ENCODE measurements at places on chromosomes 12 and 14. TPM values are rescaled to one million over a fixed set of nuclear protein-coding genes. Genes with fewer than 3 reads are reported as not detected.

Gene HAL
- 0.17 TPM for total RNA-seq

GRCh38 chr12:82972624-82973023 is 285.9 kb downstream of the TMTC2 start:
- H3K4me1 ChIP-seq = no peaks in the 10 kb centered on the region
- H3K4me3 ChIP-seq = no peak overlapping the region
- no peak overlapping the region for H3K27ac ChIP-seq
- H3K36me3 ChIP-seq = no peaks in the 10 kb centered on the region

Gene AHNAK2
- 2.0 TPM for total RNA-seq

DNA sequence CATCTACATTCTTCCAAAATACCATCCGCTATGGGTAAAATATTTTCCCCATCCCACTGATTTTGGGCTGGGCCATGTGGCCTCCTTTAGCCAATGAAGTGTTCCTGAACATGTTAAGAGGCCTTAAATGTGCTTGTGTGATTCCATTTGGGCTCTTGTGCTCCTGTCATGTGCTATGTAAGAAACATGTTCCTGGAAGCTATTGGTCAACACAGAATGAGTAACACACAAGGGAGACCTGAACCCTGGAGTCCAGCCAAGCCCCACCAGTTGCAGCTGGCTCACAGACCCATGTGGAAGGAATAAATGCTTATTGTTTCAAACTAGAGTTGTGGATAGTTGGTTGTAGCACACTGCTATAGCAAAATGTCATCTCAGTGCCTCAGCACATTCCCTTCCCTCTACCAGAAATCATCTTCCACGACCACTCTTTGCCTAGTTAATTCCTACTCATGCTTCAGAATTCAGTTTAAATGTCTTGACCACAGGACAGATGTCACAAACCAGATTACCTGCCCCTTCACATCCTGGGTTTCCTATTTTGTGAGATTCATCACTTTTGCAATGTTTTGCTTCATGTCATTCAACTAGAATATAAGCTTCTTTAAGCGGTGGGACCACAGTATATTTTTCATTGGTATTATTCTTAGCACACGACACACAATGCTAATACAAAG is 217.3 kb upstream of the EEA1 start:
- no peaks in the 10 kb centered on the region for H3K27me3 ChIP-seq
- no peaks in the 10 kb centered on the region for H3K4me1 ChIP-seq
- no peaks in the 10 kb centered on the region for H3K36me3 ChIP-seq
- no peak overlapping the region for H3K4me3 ChIP-seq

Gene PLD4
- total RNA-seq = 0.04 TPM

GRCh38 chr14:101359221-101360053 is 201.9 kb upstream of the DIO3 start:
- no peak overlapping the region for H3K4me3 ChIP-seq
- H3K36me3 ChIP-seq = no peaks in the 10 kb centered on the region
- no peaks in the 10 kb centered on the region for H3K27me3 ChIP-seq
- H3K27ac ChIP-seq = no peak overlapping the region

DNA sequence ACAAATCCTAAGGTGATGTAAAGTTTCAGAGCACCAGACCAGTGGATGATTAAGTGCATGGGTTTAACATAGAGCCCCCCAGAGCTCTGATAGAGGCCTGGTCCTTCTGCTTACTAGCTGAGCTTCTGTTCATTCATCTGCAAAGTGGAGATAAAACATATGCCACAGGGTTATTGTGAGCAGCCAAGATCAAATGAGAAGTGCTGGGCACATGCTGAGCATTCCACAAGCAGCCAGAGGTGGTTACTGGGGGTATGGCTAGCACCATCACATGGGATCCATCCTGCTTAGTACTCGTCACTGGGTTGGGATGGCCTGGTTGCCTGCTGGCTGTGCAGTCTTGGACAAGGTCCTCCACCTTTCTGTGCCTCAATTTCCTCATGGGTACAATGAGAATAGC is 18.0 kb upstream of the SMUG1 start:
- H3K36me3 ChIP-seq = no peaks in the 10 kb centered on the region
- no peak overlapping the region for H3K27ac ChIP-seq
- peaks cover 36% of the 10 kb centered on the region for H3K27me3 ChIP-seq
- no peak for DNase-seq

Gene MGAT2
- total RNA-seq = 23.7 TPM

DNA sequence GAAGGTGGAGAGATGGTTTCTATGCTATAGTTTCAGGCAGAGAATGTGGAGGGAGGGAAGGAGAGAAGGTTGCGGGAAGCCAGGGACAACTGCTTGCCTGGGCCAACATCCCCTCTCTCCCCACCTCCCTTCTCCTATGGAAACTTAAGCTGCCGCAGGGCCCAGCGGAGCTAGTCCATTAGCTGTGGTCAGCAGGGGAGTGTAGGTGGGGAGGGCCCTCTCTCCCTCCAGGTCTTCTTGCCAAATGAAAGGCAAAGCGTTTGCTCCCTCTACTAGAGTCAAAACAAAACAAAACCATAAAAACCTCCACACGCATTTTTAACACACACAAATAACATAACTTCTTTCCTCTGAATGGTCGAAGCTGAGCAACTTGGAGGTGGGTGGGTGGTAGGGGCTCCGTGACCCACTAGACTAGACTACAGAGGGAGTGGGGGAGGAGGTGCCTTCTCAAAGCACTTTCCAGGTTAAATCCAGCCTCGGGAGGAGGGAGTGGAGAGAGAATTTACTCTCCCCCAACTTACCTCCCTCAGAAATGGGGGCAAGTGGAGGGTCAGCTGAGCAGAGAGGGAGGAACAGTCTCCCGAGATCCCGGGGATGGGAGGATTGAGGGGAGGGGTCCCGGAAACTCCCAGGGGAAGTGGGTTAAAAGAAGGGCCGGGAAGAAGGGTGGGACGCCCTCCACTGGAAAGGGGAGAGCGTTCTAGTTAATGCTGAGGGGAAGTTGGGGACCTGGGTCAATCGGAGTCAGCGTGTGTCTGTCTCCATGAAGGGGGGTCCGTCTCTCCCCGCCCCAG is 4.6 kb upstream of the CACNB3 start:
- peaks cover 35% of the 10 kb centered on the region for H3K27me3 ChIP-seq
- H3K4me1 ChIP-seq = peaks cover 21% of the 10 kb centered on the region
- H3K4me3 ChIP-seq = peak overlapping the region; percentile 59
- peak; percentile 82 for DNase-seq
- no peaks in the 10 kb centered on the region for H3K36me3 ChIP-seq

DNA sequence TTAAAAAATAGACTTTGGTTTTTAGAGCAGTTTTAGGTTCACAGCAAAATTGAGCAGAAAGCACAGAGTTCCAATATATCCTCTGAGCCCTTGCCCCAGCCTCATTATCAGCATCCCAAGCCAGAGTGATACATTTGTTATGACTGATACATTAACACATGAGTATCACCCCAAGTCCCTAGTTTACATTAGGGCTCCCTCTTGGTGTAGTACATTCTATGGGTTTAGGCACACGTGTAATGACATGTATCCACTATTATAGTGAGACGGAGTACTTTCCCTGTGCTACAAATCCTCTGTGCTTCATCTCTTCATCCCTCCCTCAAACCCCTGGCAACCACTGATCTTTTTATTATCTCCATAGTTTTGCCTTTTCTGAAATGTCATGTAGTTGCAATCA is 22.5 kb upstream of the GSG1 start:
- H3K4me1 ChIP-seq = peaks cover 2% of the 10 kb centered on the region
- no peak overlapping the region for H3K4me3 ChIP-seq
- no peaks in the 10 kb centered on the region for H3K27me3 ChIP-seq
- no peak for DNase-seq

DNA sequence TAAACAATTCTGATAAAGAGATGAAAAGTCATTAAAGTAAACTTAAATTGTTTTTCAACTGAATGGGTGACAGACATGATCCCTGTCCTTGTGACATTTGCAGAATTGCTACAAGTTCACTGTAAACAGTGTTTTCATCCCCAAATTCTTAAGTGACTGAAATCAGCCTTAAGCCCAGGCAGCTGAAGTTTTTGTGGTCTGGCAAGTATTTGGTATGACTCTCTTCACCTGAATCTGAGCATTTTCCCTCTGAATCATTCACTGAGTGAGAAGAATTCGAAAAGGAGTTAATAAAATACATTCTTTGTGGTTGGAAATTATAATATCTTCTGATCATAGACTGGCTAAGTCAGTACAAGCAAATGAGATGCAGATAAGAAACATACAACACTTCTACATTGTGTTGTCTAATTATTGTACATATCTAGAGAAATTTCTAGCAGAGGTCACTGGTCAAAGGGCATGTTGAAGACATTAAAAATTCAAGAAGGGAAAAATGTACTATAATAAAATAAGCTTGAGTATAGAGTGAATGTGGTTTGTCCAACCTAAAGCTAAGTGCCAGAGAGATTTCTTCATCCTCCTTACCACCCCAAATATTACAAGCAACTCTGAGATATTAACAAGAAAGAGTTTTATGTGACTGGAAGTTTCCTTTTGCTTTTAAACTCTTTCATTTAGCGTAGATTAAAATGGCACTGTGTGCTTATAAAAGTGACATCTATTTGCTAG is 177.8 kb upstream of the DIO2 start:
- H3K36me3 ChIP-seq = no peaks in the 10 kb centered on the region
- no peaks in the 10 kb centered on the region for H3K27me3 ChIP-seq
- H3K4me3 ChIP-seq = no peak overlapping the region
- no peak for DNase-seq
- H3K4me1 ChIP-seq = no peaks in the 10 kb centered on the region

- no peaks in the 10 kb centered on the region for H3K36me3 ChIP-seq
- no peaks in the 10 kb centered on the region for H3K4me1 ChIP-seq
- no peaks in the 10 kb centered on the region for H3K27me3 ChIP-seq
- no peak overlapping the region for H3K4me3 ChIP-seq
- DNase-seq = no peak
These were observed 78.2 kb downstream of the IPO8 start for GRCh38 chr12:30617346-30618016.

- no peak for DNase-seq
- H3K4me3 ChIP-seq = no peak overlapping the region
- no peaks in the 10 kb centered on the region for H3K4me1 ChIP-seq
- H3K36me3 ChIP-seq = no peaks in the 10 kb centered on the region
These were observed 45.8 kb downstream of the HSD17B6 start for GRCh38 chr12:56808954-56809353.

Gene MANSC1
- total RNA-seq = 8.9 TPM

Gene ANKS1B
- 8.5 TPM for total RNA-seq

GRCh38 chr12:124543590-124544310 is 23.7 kb downstream of the NCOR2 start:
- no peak overlapping the region for H3K4me3 ChIP-seq
- H3K27ac ChIP-seq = peak overlapping the region; percentile 49
- no peaks in the 10 kb centered on the region for H3K4me1 ChIP-seq
- DNase-seq = no peak
